Endothelial cell (in vitro differentiated cells): ENCODE measurements at places on chromosomes 12 and 14.
A peak's percentile ranks its signal among the peaks of the same experiment; 100 is the strongest.

DNA sequence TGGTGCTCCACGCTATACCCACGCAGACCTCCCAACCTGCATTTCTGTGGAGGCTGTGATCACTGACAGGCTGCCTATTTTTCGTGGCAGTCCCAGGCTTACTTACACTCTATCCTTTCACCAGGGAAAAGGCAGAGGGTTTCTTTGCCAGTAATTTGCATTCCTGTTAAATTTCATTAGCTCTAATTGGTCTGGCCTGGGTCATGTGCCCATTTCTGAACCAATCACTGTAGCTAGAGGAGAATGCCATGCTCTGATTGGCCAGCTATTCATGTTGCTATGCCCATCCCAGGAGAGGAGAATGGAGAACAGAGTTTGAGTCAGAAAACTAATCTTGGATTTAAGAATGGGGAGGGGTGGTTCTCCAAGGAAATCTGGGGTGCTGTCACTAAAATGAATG is 43.2 kb upstream of the TUNAR start:
- no peak for DNase-seq

DNA sequence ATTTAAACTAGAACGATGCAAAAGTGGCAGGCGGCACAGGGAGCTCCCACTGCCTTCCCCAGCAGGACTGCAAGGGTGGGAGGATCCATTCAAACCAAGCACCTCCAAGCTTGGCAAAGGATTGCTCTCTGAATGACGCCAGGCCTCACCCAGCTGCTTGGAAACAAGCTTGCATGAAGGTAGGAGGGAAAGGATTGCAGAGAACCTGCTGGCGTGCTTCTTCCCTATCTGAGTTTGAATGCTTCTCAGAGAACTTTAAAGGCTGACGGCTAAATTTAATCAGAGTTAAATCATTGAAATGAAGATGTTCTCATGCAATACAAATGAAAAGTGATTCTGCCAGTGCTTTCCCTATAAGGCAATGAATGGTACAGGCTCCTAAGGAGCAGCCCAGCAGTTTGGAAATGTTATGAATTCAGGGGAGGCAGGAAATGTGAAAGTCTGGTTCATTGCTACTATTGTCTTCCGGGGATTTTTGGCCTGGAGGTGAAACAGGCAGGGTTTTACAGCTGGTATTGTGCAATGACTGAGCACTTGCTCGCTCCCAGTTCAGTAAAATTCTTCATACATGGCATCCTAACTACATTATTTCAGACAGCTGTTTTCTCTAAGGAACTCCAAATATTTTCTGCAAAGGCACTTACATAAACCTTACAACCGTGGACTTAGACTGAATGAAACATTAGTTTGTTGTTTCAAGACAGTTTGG is 31.9 kb upstream of the DUSP6 start:
- peak; percentile 9 for DNase-seq

- DNase-seq: no peak
Measured at GRCh38 chr12:93918262-93918661, 230.1 kb upstream of the PLXNC1 start.

DNA sequence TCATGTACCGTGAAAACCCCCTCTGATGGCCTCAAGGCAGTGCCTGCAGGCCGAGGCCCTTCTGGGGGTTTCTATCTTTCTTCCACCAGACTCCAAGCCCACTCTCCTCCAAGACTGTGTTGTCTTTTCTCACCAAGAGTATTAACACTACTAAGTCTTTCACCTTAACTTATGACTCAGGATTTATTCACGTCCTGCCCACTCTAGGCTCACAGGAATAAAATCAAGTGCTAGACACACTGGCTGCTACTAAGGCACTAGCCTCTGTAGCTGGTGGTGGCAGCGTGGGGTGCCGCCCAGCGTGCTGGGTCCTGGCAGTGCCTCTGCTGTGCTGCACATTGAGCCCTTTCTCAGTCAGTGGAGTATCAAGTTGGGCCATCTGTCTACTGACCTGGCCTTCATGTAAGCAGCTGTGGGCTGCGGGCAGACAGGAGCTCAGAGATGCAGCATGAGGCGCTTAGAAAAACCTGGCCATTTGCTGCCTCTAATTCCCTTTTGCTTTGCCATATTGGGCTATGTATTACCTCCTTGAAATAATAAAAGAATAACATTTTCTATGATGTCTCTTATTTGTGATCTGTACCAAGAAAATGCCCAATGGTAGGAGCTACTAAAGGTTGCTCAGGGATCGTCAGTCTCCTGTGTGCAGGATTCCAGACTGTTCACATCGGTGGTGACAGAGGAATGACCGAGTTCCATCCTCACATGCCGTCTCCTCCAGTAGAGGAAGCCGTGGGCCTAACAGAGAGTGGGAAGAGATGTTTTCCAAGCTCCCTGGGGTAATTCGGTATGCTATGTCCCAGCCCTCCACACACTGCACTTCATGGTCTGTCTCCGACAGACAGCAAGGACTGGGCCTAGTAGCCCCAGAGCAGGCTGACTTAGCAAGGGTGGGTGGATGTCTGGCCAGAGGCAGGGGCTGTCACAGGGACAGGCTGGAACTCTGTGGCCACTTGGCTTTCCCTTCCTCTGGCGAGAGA is 39.9 kb downstream of the MAX start:
- no peak for DNase-seq

- DNase-seq: no peak
Measured at GRCh38 chr12:87491089-87491488, 538.1 kb downstream of the C12orf50 start.
